ENCODE measurements at places on chromosomes 2 and 18.

DNA sequence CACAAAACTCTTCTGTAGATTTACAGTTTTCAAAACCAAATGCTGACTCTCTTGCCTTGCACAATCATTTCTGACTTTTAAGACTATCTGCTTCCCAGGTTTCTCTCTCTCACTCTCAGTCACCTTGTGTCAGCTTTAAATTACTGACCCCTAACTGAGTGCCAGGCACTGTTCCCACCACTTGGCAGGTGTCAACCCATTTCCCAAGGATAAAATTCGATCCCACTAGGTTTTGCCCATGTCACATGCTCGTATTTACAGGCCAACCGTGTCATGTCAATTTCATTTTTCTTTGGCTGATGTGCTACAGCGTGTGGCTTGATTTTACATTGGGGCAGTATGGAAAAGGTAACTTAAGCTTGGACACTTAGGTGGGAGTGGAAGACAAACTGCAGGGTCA is 26.1 kb upstream of the LMAN1 start:
- DNase-seq, result no peak

GRCh38 chr18:59672235-59672711 is 24.9 kb downstream of the CCBE1 start:
- DNase-seq, result no peak

DNA sequence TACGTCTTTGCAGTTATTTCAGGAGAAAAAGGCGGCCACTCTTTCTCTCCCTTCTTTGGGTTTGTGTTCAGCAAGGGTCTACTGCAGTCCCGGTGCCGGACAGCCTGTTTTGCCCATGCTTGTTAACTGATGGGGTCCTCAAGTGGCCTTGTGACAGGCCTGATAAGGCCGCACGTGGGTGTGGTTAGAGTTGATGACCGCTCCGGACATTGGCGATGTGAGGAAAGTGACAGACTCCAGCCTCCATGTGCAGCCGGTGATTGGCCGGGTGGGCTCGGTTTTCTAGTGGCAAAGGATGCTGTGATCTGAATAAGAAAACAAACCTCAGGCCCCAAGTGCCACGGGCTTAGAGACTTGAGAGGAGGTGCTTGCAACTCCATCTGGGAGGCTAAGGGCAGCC is 15.6 kb downstream of the HPCAL1 start:
- no peak for DNase-seq

GRCh38 chr2:41933046-41933420 is 114.8 kb upstream of the PKDCC start:
- no peak for DNase-seq

GRCh38 chr2:149627111-149627801 is 39.7 kb upstream of the MMADHC start:
- DNase-seq, result no peak

DNA sequence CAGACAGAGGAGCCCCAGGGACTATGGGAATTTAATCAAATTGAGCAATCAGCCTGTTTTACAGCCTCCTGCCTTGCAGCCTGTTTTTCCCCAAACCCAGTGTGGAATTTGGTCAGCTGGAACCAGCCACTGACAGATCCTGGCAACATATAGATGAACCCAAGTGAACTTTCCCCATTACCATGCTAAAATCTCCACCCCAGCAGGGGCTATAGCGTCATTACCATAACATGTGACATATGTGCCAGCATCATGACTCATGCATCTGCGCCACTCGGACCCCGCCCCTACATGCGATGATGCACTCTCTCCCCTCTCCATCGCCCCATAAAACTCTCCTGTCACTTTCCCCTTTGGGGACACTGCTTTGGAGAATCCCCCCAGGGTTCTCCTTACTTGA is 17.3 kb upstream of the FEZ2 start:
- peak; percentile 76 for DNase-seq

DNA sequence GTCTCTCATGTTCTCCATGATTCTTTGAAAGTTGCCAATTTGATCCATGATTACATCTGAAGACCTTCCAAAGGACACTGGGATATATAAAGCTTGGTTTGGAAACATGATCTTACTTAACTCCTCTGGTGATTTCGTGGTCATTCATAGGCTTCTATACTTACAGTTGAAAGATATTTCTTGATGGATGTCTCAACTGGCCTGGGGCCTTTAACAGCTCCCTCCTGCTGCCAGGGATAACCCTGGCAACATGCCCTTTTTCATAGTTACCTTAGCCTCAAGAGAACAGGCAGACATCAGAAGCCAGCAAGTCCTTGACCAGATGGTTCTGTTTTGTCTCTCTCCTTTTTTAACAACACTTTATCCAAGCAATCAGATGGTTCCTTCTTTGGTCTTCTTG is 23.5 kb upstream of the MFF start:
- DNase-seq, result no peak

DNA sequence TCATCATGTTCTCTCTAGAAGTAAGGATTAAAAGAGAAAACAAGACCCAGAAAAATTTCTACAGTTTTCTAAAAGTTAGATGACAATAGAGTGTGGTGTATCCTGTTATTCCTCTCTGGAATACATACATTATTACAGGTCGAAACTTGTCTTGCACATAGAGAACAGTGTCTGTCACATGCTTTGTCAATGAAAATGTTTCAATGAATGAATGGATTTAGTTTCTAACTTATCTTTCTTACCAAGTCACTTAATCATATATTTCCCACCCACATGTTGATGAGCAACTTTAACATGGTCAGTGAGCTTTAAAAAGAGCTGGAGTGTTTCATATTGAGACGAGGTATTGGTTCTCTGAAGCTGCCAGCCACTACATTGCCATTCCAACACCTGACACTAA is 4.3 kb downstream of the DSG4 start:
- DNase-seq, result no peak

DNA sequence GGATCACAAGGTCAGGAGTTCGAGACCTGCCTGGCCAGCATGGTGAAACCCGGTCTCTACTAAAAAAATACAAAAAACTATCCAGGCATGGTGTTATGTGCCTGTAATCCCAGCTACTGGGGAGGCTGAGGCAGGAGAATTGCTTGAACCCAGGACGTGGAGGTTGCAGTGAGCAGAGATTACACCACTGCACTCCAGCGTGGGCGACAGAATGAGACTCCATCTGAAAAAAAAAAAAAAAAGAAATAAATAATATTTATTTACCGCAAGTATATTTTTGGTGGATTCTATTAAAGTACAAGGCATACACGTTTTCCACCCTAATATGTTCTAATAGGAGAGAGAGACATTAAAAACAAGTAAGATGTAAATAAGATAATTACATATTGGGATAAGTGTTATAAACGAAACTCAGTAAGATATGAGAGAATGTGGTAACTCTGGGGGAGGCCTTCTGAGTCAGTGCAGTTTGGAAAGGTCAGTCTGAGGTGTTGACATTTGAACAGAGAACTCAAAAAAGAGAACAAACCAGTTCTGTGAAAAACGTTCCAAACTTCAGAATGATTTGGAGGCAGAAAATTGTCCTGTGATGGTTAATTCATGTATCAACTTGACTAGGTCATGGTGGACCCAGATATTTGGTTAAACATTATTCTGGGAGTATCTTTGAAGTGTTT is 8.8 kb upstream of the POLI start:
- DNase-seq, result no peak

- no peak for DNase-seq
These were observed 5.9 kb downstream of the ARID5A start for GRCh38 chr2:96542357-96542977.

GRCh38 chr2:12921321-12921720 is 204.6 kb downstream of the TRIB2 start:
- DNase-seq, result peak; percentile 13

DNA sequence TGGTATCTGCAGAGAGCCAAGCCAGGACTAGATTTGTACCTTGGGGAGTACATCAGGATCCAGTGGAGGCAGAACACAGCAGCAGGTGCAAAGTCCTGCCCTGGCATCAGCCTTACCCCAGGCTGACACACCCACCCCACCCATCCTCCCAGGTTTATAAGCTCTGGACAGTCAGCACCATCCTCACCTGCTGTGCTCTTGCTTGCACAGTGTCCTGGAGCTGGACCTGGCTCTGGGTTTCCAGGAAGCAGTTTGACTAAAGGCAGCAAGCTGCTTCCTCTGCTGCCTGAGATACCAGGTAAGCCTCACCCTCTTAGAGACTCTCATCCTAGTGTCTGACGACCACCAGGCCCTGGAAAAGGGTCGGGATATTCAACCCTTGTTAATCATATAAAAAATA is at the start of gene SULT1C3:
SULT1C3 (plus strand) TSS at position 183 of the 400 bp plus-strand sequence. CDS start 7,227 bp downstream, outside the sequence.
- DNase-seq, result no peak

DNA sequence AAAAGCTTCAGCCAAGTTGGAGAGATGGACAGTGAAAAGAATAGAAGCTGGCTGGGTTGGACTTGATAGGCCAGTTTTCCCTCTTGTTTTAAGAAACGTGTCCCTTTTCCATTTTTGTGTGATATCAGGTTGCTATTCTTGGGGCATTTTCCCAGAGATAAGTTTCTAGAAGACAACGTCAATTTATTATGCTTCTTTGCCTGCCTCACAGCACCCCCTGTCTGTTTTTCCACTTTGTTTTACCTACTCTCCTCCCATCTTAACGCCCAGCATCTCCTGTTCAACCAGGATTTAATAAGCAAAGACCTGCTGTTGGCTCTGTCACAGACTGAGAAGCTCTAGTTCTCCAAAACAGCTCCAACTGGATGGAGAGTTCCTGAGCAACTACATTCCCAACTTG is 317.8 kb upstream of the ZNF521 start:
- peak; percentile 16 for DNase-seq

DNA sequence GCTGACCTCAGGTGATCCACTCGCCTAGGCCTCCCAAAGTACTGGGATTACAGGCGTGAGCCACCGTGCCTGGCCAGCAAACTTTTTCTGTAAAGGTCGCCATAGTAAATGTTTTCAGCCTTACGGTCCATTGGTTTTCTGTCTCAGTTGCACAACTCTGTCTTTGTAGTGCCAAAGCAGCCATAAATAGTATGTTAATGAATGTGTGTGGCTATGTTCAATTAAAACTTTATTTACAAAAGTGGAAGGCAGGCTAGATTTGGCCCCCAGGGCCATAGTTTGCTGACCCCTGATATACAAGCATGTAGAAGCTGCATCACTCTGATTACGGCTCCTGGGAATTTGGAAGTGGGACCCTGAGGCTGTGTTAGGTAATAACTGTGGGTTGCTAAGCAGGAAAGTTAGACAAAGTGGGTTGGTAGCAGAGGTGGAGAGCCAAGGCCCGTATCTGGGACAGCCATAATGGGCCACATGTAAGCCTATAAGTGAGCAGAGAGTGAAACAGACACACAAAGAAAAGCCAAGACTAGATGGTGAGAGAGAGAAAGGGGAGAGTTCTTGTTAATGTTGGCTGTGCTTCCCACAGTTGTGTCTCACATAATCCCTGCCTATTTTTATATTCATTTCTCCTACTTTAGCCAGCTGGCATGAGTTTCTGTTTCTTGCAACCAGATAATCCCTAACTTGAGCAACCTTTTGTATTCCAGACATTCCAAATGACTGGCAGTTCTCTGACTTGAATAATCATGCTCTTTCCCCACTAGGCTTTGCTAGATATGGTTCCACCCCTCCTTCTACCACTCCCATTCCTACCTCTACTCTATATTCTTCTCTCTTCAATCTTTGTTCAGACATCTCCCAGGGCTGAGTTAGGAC is 223.3 kb upstream of the STON1 start:
- DNase-seq, result peak; percentile 29

GRCh38 chr2:238557431-238557830 is 130.7 kb downstream of the ASB1 start:
- DNase-seq, result no peak

DNA sequence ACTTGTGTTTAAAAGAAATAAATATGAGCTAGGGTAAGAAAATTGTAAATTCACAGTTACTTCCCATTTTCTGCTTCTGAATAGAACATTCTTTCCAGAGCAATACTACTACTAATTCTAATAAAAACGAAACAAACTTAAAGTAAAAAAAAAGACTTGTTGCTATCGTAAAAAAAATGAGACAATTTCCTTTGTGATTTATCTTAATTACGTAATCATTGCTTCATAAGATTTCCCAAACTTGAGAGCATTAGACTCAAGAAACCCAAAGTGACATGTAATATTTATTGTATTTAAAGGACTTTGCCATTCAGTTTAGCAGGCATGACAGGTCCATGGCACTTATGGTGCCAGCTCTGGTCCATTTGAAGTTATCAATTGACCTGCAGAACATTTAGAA is 153.8 kb downstream of the AQP4 start:
- DNase-seq, result no peak

DNA sequence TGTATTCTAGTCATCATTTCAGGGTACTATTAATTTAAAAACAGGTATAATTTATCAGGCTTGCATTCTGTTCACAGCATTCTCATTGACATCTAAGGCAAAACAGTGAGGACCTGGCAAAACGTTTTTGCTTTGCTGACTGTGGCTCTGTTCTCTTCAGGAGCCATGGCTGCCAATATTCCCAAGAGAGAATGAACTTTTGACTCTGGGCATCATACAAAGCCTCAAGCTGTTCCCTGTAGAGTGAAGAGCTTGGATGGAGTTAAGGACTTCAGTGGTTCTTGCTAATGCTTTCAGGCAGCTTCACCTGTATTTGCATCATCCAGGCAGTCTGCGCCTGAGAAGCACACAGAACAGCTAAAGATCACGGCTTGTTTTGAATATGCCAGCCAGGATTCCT is 65.9 kb upstream of the CAVIN2 start:
- no peak for DNase-seq

DNA sequence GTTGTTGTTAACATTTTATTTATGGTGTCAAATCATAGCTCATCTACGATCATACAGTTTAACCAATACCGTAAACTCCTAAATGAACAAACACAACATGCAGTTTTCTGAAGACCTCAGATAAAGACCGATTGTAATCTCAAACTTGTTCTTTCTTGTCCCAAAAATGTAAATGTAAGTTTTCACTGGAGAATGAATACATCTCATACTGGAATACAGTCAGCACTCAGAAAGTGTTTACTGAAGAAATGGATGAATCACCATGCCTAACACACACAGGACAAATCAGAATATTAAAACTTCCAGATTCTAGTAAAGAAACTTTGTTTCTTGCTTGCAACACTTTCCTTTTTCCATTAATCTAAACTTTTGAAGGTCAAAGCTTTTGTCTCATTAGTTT is 380.5 kb downstream of the DLGAP1 start:
- no peak for DNase-seq

DNA sequence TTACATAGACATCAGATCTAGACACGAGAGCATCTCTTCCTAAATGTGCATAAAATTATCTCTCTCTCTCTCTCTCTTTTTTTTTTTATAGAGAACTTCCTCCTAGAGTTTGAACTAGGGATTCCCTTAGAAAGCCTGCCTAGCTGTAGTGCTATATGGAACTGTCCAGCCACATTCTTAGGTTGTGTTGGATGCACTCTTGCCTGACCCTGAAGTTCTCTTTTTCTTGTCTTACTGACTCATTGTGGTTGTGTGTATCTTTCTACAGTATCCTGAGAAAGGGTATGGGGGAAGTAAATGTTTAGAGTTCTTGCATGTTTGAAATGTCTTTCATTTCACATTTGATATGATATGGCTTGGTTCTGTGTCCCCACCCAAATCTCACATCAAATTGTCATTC is 368.2 kb downstream of the CDH2 start:
- peak; percentile 17 for DNase-seq

DNA sequence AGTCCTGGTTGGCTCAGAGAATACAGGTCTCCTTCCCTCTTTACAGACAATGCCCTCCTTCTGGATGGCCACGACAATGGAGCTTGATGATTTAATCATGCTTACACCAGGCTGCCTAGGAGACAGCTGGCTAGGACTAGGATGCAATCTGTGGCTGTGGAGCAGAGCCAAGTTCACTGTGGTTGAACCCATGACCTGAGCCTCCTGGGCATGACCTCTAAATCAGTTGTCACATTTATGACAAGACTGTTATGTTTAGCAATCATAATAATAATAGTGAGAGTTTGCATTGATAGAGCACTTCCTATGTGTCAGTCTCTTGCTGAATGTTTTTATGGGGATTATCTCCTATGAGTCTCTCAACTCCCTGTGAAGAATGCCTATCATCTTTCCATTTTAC is 244.1 kb downstream of the ICOS start:
- DNase-seq, result no peak
